Stimulated activated CD4-positive, alpha-beta T cell treated with anti-CD3 and anti-CD28 coated beads, Interleukin-4, amount 100 ng/mL, for 48 hours (primary cell): ENCODE measurements at places on chromosomes 3 and 15.

DNA sequence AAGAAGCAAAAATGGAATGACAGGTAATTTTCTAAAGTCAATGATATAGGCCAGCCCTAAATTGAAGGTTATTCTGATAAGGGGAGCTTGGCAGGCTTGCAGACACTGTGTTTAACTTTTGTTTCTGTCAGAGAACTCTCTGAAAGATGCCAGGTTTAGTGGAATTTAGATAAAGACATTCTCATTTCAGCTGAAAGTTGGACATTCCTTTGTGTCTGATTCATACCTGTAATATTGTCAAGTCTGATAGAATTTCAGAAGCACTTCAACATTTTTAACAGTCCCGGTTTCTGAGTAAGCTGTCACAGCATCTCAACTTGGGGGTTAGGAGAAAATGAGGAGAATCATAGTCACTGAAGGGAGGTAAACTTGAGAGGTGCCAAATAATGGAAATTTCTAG lies 84.0 kb downstream of the DIPK2A start:
- DNase-seq: no peak

DNA sequence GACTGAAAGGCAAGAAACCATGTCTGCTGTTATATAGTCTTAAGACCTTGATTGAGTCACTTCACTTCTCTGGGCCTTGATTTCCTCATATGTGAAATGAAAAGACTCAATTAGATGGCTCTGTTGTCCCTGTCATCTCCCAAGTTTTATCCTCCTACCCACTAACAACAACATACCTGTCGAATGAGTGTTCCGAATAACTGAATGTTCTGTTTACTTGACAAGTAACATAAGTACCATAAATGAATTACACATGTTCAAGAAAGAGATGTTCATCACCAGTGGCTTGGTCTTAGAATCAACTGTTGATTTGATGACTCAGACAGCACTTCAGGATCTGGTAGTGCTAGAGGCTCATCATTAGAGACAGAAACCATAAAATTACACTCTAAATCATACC lies 311.7 kb downstream of the VPS13C start:
- DNase-seq: no peak

- no peak for DNase-seq
Observed at GRCh38 chr3:196932600-196932999, 9.7 kb downstream of the NCBP2 start.

DNA sequence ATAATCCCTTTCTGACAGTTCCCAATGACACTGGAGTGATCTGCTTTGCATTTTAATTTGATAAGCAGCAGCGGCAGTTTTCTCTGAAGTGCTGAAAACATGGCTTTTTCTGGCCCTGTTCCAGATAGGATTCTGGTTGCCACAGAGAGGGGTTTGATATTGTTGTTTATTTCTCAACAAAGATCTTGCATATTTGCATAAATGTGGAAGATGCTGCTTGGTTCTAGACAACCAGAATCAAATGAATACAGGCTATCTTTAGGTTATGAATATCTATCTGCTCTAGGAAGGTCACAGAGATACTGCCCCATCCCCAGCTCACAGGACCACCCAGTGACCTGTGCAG lies 137.1 kb downstream of the ZNF609 start:
- no peak for DNase-seq

GRCh38 chr15:68543165-68544008 lies 35.4 kb upstream of the CORO2B start:
- no peak for DNase-seq

DNA sequence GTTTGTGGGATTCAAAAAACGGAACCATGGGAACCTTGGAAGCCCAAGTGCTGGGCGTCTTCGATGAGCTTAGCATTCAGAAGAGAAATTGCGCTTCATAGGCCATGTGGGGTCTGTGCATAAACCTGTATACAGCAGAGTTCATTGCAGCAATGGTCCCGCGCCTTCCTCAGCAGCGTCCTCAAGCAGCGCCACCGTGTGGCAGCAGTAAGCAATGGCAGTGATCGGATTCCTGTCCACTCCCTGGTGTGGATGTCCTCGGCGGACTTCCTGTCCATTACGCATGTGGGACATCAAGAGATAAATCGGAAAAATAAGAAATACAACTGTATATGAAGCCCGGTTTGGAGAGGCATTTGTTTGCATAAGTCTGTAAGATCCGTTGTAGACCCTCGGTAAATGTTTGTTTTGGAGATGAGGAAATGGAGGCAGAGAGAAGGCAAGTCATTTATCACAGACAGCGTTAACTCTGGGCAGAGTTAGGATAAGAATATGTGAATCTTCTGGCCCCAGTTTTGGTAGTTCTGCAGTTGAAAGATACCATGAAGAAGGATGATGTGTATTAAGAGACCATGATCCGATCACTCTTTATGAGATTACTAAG lies 57.7 kb downstream of the CNTN4 start:
- no peak for DNase-seq

DNA sequence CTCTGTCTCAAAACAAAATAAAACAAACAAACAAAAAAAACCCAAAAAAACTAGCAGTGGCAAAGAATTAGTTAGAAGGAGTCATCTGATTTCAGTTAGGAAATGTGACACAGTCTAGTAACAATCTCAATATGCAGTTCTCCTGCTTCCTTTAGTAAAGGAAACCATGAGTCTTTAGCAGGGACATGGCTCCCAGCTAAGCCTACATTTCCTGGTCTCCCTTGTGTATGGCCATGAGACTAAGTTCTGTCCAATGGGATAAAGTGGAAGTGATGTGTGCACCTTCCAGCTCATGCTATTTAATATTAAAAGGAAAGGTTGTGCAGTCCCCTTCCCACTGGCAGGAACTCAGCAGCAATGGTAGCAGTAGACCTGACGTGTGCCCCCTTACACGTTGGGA lies 74.6 kb downstream of the GREM1 start:
- DNase-seq: no peak

DNA sequence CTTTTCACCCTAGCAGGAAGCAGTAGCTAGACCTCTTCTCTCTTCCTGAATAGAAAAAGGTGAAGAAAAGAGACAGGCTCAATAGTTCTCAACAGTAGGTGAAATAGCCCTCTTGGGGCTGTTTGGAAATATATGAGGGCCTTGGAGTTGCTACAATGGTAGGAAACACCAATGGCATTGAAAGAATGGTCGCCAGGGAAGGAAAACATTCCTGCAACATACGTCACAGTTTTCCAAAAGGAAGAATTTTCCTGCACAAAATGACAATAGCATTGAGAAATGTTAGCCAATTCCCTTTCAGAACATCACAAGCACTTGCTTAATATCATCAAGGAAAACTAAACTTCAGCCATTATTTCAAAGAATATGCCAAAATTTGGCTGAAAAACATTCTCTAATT lies 484.5 kb downstream of the IGSF11 start:
- DNase-seq: no peak

DNA sequence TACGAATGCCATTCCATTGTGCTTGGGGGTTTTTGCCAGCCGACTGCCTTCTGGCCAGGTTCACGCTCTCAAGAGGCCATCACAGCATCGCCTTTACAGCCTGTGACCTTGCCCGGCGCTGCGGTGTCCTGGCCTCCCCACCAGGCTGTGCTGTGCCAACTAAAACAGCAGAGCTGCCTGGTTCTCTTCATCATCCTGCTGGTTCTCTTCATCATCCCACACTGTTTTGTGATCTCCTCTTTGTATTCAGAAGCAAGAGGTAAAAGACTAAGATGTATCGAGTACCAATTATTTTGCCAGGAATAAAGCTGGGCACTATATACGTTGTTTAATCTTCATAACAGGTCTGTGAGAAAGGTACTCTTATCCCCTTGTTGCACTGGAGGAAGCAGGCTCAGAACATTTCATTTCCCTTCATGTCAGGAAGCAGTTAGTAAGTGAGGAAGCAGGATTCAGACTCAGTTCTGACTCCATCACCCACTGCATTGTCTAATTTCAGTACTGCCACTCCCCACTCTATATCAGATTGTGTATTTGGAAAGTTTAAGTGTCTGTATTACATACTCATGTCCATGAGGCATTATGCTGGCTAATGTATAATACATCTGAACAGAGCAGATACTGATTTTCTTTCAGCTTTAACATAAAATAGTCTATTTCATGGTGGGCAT lies 92.7 kb downstream of the LRRC28 start:
- DNase-seq: peak; percentile 13

DNA sequence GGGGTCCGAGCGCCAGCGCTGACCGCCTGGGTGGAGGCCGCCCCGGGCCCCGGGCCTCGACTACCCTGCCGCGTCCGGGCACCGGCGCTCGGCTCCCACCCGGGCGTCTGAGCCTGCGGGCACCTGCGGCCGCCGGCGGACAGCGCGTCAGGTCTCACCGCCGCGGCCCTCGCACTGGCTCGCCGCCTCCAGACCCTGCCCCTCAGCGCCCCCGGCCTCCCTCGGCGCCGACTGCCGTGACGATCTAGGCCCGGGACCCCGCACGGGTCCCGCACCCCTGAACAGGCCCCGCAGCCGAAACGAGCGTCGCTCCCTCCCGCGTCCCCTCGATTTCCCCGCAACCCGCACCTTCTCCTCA lies 297 bp downstream of the PRC1 start:
- DNase-seq: peak; percentile 3

DNA sequence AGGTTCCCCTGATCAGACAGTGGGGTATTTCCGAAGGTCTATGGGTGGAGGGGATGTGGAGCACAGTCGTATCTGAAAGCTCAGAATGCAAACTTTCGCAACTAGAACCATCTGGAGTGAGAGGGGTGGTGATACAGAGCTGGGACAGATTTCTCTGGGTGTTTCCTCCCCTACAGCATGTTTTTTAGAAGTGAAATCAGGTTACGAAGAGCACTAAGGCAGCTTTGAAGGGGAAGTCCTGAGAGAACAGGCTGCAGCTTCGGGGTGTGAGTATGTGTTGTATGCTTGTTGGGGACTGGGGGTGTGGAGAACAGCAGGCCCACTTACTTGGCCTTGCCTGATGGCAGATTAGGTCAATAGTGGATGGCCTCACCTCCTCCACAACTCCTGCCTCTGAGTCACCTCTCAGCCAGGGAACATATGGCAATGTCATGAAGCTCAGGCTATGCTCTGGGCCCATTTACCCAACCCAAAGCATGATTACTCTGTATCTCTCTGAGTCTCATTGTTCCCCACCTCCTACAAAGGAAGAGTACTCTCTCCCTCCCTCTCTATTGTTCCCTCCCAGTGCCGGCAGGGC lies 107.2 kb upstream of the RASGRP1 start:
- DNase-seq: peak; percentile 39

DNA sequence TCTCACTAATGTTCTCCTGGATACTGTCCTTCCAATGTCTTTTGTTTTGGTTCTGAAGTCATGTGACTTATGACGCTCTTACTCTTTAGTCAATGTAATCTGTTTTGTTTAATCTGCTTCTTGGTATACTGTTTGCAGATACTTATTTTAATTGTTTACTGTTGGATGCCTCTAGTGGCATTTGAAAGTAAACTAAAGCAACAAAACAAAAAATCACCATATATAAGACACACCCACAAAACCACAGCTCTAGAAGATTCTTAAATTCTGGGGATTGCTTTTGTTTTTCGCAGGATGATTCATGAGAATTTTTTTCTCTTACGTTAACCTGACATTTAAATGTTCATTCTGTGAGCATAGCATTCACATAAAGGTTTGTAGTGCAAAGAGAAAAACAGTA lies 16.8 kb downstream of the SLC25A26 start:
- no peak for DNase-seq
